ENCODE measurements at places on chromosomes 13 and 19.

GRCh38 chr13:26424181-26424580, 133.3 kb upstream of the WASF3 start:
- DNase-seq, result no peak

DNA sequence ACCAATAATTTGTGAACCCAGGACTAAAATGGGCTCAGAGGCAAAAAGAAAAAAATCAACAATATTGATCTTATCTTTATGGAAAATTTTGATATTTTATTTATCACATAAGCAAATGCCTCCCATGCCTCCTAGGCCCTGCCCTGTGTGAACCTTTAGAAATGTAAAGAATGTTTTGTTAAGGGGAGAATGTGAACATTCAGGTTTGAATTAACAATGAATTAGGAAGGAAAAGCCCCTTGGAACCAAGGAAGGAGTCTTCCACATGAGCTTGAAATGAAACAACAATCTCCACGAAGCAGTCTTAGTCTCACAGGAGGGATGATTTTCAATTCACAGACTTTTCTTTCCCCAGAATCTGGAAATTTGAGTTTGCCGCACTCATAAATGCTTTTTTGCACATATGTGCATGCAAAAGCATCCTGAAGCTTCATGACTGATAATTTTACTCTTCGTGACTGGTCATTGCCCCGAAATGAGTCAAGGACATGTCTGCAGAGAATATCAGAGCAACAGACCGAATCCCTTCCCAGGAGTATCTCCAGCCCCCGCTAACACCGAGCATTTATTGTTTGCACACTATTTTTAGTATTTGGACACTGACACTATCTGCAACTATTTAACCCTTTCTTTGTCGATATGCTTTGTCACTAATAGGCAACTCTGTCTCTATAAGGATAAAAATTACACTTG, 135.2 kb downstream of the DCT start:
- no peak for DNase-seq

GRCh38 chr13:99326012-99326411, 18.8 kb upstream of the GPR183 start:
- no peak for DNase-seq

GRCh38 chr13:91405240-91405639, 6.8 kb downstream of the GPC5 start:
- DNase-seq, result no peak

GRCh38 chr19:18663940-18664530, 19.4 kb upstream of the CRTC1 start:
- no peak for DNase-seq
